ENCODE measurements at places on chromosomes 6 and 20.

GRCh38 chr6:45807311-45808041 is 208.2 kb downstream of the CLIC5 start:
- DNase-seq = no peak

GRCh38 chr6:158016571-158017383 is 35.1 kb downstream of the SYNJ2 start:
- no peak for DNase-seq

GRCh38 chr20:44112456-44112855 is 74.5 kb downstream of the JPH2 start:
- DNase-seq = no peak

DNA sequence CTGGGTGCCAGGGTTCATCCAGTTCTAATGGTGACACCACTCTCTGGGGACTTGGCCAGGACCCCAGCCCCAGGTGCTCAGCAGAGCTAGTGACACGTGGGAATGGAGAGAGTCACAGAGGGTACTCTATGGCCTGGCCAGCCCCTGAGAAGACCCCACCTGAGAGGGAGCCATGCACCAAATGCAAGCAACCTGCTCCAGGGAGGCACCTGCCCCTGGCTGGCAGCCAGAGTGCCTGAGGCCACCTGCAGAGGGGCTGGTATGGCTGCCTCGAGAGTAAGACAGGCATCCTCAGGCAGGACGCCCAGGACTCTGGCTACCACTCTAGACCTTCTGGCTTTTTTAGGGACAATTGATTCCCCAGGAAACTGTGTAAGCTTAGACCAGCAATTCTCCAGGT is 38.6 kb upstream of the CST7 start:
- no peak for DNase-seq

GRCh38 chr6:35557239-35557638 is 44.5 kb upstream of the TULP1 start:
- DNase-seq = no peak

DNA sequence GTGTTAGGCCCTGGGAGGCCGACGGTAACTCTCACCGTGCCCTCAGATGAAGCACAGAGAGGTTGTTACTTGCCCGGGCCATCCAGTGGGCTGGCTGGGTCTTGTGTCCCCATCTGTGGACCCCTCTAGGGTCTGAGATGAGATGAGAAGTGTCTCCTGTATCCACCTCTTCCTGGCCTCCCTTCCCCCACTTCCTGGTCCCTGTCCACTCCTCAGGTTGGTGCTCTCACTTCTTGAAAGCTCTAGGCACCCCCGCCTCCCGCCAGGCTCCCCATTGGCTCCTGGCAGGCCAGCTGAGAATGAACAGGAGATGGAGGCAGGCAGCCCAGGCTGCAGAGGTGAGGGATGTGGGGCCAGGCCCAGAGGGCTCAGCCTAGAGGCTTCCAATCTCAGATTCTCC is 1.5 kb downstream of the MMP24OS start:
- no peak for DNase-seq

DNA sequence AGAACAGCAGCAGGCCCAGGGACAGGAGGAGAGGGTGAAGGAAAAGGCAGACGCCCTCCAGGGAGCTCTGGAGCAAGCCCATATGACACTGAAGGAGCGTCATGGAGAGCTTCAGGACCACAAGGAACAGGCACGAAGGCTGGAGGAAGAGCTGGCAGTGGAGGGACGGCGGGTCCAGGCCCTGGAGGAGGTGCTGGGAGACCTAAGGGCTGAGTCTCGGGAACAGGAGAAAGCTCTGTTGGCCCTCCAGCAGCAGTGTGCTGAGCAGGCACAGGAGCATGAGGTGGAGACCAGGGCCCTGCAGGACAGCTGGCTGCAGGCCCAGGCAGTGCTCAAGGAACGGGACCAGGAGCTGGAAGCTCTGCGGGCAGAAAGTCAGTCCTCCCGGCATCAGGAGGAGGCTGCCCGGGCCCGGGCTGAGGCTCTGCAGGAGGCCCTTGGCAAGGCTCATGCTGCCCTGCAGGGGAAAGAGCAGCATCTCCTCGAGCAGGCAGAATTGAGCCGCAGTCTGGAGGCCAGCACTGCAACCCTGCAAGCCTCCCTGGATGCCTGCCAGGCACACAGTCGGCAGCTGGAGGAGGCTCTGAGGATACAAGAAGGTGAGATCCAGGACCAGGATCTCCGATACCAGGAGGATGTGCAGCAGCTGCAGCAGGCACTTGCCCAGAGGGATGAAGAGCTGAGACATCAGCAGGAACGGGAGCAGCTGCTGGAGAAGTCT is 25.5 kb downstream of the C20orf173 start:
- no peak for DNase-seq

DNA sequence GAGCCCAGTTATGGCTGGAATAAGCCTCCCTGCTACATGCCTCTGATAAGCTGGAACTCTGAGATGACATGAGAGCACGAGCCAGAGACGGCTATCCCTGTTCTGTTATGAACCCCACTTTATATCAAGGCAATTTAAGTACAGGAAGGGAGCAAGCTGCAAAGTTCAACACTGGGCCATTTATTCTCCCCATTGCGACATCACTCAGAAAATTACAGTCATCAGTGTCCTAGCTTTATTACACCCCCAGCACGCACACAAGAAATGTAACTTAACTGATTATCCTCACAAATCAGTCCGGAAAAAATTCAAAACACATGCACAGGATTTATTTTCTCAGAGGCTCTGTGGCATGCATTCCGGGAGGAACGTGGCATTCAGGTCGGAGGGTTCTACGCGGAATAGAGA is 125.3 kb upstream of the SLC2A12 start:
- no peak for DNase-seq

DNA sequence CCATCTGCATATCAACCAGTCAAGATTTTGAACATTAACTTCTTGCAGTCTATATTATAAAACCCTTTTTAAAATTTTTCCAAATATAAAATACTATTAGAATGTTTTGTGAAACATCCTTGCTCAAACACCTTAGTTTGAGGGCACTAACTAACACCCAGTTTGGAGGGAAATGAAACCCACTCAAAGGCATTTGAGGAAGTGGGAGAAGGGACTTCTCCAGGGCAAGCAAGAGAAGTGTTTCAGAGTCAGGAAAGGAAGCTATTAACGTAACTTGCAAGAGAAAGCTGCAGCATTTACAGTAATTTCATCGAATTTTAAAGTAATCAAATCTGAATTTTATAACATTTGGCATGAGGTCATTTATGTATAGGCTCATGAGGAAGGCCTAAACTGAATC is 21.3 kb downstream of the MTFR2 start:
- DNase-seq = no peak

DNA sequence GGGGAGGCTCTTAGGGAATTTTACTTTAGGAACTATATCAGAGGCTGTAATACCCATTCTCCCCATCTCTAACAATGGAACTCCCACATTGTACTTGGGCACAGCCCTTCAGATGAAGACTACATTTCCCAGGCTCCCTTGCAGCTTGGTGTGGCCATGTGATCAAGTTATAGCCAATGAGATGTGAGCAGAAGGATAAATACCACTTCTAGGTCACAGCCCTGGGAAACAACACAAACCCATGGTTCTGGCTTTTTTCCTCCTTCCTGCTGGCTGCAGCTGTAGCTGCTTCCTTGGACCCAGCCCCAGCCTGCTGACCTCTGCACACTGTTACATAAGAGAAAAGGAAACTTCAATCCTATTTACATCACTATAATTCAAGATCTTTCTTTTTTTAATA is 445.9 kb upstream of the JARID2 start:
- peak; percentile 16 for DNase-seq

DNA sequence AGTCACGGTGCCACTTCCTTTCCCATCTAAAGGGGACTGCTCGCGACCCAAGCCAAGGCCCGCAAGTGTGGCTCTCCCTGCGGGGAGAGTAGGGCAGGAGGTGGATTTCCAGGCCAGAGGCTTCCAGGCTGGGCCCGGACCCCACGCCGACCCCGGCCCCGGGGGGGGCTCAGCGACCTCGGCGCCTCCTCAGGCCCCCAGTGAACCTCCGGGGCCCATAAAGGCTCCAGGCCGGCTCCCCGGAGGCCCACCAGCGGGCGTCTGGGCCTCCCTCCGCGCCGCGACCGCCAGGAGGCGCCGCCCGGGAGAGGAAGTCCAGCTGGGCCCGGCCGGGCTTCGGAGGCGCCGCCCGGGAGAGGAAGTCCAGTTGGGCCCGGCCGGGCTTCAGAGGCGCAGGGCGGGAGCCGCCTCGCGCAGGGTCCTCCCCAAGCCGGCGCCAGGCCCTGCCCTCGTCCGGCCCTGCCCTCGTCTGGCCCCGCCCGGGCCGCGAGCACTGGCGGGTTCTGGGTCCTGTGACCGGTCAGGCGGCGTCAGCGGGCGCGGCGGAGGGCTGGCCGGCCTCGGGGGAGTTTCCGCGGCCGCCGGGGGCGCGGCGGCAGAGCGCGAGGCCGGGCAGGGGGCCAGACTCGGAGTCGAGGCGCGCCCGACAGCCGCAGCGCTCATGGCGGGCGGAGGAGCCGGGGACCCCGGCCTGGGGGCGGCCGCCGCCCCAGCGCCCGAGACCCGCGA is at the start of gene RAB32:
Gene RAB32, plus strand, starts transcription at position 623 of the 729 bp plus-strand sequence. Its CDS starts 39 bp downstream, at position 662.
- DNase-seq = no peak

- no peak for DNase-seq
These were observed 284.1 kb upstream of the PLN start for GRCh38 chr6:118263921-118264486.

DNA sequence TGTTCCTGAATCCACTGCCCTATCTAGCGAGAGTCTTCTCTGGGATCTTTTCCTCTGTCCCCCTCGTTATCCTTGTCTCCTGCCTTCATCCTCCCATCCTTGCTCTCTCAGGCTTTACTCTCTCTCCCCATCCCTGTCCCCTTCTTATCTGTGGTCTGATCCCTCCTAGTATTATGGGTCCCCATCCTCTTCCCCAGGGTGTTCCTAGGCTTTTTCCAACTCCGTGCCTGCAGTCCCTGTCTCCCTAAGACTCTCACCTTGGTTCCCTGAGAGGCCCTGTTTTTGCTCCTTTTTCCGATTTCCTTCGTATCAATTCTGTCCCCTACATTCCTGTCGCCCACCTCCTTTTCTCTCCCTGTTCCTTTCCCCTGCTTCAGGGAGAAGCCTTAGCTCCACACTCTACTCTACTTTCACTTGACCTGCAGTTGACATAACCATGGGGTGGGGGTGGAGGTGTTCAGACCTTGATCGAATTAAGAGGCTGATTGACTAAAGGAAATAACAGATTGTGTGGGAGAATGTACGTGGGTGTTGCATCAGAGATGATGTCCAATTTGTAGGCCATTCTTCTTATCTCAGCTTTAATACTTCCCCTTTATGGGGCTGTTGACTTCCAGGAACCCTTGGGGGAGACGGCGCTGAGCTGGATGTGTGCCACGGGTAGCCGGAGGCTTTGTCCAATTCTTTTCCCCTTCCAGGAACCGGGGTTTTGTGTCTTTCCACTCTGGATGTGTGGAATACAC is 905 bp downstream of the PPARD start:
- DNase-seq = no peak

DNA sequence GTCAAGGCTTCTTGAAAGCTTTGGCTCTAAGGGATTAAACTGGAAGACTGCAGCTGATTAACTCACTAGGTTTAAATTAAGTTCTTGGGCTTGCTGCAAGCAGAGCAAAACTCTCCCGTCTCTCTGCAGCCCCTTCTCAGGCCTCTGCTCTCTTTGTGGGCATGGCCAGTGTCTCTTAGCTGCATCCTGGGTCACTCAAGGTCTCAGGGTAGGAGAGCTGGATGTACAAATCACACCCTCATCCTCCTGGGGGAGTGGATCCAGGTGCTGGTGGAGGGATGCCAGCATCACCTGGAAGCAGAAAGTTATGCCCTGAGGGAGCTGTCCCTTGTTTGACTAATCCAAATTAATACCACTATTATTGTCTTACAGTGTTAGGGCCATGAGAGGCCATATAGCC is 35.8 kb downstream of the GCM1 start:
- no peak for DNase-seq

GRCh38 chr6:157798851-157799250 is 24.2 kb upstream of the SNX9 start:
- no peak for DNase-seq

DNA sequence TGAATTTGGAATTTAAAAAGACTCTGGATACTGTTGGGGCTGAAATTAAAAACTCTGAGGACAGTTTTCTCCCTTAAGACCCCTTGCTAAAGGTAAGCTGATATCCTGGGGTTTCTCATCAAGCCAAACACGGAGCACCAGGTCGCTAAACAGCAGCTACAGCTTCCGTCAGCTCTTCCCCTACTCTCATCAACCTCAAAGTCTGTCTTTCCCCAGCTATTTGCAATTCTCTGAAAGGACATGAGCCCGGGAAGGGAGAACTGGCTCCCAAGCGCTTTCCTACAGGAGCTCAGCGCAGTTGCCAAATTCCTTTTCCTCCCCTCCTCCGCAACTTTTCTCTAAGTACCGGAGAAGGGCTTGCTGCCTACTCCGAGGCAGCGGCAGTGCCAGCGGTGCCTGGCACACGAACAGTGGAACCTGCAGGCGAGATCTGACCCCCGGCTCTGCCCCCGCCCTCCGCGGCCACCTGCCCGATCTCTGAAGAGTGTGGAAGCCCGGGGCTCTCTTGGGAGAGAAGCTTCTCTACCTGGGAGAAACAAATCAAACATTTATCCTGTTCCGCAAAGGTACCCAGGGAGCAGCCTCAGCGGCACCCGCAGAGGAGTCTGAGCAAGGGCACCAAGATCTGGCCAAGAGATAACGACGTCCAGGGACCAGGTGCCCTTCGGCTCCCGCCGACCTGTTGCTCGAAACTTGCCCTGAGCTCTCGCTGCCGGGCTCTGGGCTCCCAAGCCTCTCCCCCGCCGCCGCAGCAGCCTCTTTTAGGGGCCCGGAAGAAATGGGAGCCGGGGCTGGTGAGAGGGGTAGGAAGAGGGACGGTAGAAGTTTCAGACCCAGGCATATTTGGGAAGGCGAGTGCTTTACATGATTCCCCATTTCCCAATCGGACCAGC is 2.2 kb downstream of the CBLN4 start:
- DNase-seq = no peak

DNA sequence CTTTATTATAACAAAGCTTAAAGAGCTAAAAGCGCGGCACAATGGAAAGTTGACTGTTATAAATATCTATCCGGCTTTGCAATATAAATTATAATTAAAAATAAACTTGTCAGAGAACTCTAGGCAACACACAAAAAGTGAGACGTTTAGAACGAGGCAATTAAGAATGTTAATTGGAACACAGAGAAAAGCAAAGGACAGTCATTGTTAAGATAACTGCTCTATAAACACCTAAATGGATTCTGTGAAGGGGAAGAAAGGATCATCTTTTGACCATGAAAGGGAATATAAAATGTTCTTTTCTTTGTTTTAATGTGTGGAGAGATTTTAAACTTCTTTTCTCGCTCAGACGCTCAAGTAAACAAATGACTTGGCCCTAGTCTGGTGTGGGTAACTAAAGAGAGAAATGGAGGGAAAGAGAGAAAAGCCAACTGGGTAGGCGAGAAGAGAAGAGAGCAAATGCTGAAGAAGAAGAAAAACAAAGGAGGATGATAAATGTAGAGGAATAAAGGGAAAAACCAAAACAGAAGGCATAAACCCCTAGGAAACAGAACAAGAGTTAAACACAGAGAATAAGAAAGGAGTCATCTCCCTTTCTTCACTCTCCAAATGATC is 9.3 kb upstream of the SALL4 start:
- DNase-seq = no peak

- peak; percentile 27 for DNase-seq
These were observed 148.0 kb downstream of the TMEM200A start for GRCh38 chr6:130513770-130514169.

- DNase-seq = no peak
These were observed 118.0 kb downstream of the OPRM1 start for GRCh38 chr6:154157082-154157481.

Data from stimulated activated CD4-positive, alpha-beta T cell treated with anti-CD3 and anti-CD28 coated beads, Interleukin-15, amount 100 ng/mL, for 48 hours (primary cell).